ENCODE measurements at places on chromosomes 3 and 15. TPM values are rescaled to one million over a fixed set of nuclear protein-coding genes. Genes with fewer than 3 reads are reported as not detected.

The LRRC34 gene
- 0.60 TPM for total RNA-seq

The MTMR10 gene
- total RNA-seq: 49.6 TPM

The MUC20 gene
- total RNA-seq: under 0.01 TPM

The ISLR gene
- not detected for total RNA-seq

The BCL2A1 gene
- not detected for total RNA-seq

The HESX1 gene
- 0.22 TPM for total RNA-seq

The TMEM212 gene
- not detected for total RNA-seq

The ROPN1B gene
- total RNA-seq: not detected

The ZBED2 gene
- total RNA-seq: not detected

The NME9 gene
- total RNA-seq: 0.22 TPM

The TRIM59 gene
- total RNA-seq: 9.9 TPM

The CHP1 gene
- total RNA-seq: 56.0 TPM

The PPP1R14D gene
- not detected for total RNA-seq

The LINGO1 gene
- 0.22 TPM for total RNA-seq

The IQCH gene
- total RNA-seq: 0.40 TPM

DNA sequence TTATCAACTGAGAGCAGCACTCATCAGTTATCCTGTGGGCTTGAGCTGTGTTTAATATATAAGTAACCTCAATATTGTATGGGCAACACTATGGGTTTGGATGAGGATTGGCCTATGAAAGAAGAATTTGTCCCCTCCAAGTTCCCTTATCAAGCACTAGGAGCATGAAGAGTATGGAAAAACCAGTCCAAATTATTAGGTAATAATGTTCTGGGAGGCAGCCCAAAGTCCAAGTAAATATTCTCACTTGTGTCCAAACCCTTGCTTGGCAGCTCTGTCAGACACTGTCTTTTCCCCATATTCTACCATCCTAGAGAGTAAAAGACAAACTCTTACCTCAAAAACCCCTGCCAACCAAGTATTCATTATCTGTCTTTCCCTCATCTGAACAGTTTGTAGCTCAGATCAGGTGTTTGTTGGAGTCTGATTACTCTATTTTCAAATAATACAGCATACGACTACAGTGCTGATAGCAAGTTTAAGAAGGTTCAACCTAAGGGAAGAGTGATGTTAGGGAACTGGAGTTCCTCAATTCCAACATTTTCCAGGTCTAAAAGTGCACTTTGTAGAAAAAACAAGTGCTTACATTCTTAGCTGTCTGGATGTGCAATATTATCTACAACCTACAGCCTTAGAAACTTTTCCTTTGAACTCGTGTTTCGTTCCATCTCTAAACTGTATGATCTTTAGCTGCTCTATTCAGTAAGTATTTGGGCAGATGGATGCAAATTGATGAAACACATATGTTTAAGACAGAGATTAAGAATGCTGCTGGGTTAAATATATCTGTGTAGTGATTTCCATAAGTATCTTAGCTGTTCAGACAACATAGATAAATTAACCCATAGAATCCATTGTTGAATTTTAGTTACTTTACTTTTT, 89.7 kb upstream of the PHLDB2 start:
- no peak for DNase-seq

- DNase-seq: no peak
These were observed 6.6 kb downstream of the NLGN1 start for GRCh38 chr3:173404156-173404555.

DNA sequence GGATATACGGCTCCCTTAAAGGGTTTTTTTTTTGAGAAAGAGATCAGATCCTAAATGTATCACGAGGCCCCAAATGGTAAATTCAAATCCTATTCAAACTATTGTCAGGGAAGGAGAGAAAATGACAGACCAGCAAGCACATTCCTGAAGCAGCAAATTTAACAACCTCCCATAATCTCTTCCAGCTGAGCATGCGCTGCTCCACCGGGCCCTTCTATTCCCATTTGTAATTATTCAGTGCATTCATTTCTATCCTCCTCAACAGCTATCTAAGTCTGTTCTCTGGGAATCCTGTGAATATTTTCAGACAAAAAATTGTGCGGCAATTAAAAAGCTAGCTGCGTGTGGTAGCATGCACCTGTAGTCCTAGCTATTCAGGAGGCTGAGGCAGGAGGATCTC, 43.2 kb downstream of the MAGI1 start:
- DNase-seq: no peak

DNA sequence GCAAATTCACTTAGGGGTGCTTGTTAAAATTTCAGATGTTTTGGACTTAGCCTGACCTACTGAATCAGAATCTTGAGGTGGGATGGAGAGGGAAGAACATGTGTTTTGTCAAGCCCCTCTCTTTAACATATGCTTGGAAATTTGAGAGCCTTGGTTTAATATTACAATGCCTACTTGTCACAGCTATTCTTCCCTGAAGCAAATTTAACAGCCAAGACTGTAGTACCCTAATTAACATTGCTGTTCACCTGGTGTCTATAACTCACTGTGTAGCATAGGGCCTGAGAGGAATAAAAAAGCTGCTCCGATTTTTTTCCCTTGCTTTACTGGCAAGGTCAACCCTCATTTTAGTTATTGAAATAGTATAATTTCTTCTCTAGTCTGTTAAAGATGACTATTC, 880.1 kb downstream of the CADM2 start:
- DNase-seq: no peak

DNA sequence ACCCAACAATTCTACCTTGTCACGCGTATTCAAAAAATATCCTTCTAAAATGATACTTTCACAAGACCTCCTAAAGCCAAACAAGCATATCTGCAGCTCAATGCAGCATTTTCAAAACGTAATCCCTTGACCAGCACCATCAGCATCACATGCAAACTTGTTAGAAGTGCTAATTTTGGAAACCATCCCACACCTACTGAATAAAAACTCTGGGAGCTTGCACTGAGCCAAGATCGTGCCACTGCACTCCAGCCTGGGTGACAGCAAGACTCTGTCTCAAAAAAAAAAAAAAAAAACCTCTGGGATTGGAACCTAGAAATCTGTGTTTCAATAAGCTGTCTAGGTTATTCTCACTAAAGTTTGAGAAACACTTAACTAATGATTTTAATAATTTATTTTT, 223.3 kb upstream of the CCDC54 start:
- no peak for DNase-seq

DNA sequence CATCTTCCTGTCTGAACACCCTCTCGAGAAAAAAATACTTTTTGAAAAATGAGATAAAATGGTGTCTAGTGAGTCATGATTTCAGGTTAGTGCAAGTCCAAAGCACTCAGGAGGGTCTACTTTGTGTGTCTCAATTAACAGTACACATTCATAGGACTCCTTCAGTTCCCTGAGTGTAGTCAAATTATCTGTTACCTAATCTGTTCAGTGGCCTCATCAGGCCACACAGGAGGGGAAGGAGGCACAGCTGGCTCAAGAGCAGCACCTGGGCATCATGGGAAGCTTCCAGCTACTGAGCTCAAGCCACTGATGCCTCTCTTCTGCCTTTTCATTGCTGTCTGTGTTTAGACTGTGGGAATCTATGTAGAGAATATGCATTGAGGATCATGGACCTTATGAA, 341.4 kb upstream of the SGO1 start:
- DNase-seq: no peak

- no peak for DNase-seq
These were observed 7.8 kb downstream of the ATP6V1A start for GRCh38 chr3:113754494-113755159.

- no peak for DNase-seq
These were observed 329.9 kb upstream of the TPRG1 start for GRCh38 chr3:188841906-188842305.

DNA sequence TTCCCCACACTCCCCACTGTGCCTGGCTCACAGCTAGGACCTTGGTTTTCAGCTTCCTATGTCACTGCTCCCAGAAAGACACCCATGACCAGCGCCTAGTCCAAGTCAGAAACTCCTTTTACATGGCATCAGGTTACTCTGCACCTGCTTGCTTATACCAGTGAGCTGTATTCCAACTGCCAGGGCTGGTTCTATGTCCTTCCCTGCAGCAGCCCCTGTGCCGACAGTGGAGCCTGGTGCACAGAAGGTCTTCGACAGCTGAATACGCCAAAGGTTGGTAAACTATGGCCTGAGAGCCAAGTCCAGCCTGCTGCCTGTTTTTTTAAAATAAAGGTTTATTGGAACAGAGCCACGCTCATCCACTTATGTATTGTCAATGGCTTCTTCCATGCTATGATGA, 102.5 kb downstream of the IQSEC1 start:
- no peak for DNase-seq

GRCh38 chr3:140185375-140185774, 250.4 kb downstream of the CLSTN2 start:
- no peak for DNase-seq

GRCh38 chr3:27613846-27614500, 108.2 kb downstream of the EOMES start:
- no peak for DNase-seq

GRCh38 chr3:156323466-156323865, 203.1 kb downstream of the KCNAB1 start:
- peak; percentile 85 for DNase-seq

GRCh38 chr3:142624341-142625152, 28.4 kb downstream of the PLS1 start:
- no peak for DNase-seq

DNA sequence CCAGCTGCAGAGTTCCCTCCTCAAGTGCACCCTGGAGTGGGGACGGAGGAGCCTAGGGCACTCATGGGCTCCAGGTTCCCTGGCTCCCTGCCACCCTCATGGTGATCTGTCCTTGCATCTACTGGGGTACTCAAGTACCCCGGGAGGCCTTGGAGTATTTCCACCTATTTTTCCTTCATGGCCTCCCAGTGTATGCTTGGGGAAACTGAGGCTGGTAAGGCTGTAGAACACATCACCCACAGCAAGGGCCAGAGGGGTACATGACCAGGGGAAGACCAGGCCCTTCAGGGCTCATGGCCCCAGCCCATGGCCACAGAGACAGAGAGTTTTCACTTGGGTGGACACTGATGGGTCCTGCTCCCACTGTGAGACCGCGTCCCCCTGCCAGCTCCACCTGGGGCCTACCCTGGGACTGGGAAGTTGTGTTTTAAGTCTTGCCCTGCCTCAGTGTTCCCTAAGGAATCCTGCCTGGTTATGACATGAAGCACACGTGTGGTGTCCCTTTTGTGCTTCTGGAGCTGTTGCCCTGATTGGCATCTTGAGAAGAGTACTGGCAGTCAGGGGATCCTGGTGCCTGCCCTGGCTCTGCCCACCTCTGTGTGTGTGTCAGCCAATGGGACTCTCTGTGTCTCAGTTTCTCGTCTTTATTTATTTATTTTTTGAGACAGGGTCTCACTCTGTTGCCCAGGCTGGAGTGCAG, 132.8 kb downstream of the TJP1 start:
- no peak for DNase-seq

DNA sequence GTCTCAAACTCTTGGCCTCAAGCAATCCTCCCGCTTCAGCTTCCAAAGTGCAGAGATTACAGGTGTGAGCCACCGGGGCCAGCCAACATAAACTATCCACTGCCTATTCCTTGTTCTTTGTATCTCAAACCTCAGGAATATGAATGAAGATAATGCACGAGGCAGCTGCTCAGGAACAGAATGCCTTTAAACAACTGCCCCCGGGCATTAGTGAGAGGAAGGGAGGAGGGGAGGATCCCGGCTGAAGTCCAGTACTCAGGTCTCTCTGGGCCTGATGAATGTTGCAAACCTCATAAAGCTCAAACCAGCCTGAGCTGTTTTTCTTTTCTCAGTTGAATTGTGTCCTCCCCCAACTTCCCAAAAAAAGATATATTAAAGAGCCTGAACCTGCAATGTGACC, 26.9 kb upstream of the MTMR14 start:
- DNase-seq: no peak

DNA sequence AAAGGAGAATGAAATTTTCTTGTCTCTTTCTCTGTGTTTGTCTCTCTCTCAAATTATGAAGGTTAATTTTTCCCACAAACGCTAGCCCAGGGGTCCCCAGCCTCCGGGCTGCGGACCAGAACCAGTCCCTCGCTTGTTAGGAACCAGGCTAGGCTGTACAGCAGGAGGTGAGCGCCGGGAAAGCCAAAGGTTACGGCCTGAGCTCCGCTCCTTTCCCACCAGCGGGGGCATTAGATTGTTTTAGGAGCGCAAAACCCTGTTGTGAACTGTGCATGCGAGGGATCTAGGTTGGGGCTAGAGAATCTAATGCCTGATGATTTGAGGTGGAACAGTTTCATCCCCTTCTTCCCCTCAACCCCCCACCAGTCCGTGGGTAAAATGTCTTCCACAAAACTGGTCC, 74.7 kb upstream of the ZNF385D start:
- no peak for DNase-seq

DNA sequence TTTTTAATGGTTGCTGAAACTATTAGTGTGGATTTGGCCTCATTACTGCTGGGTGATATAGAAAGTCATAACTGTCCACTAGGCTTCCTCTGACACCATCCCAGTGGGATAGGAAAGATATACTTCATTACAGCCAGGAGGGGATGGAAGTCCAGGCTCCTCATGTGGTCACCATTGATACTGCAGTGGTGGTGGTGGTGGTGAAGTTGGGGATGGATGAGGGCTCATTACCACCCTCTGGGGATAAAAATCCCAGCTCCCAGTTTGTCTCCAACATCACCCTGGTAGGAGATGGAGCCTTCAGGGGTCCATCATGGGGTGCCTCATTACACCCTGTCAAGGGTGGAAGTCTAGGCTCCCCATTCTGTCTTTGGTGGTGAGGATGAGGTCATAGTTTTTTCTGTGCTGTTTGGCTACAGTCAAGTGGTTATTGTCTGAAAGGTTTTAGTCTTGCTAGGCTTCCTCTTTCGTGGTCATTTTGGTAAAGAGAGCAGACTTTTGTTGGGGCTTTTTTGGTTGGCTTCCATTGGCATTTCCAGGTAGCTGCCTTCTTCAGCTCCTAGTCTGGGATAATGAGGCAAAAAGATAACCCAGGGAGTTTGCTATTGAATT, 30.1 kb upstream of the FILIP1L start:
- no peak for DNase-seq

DNA sequence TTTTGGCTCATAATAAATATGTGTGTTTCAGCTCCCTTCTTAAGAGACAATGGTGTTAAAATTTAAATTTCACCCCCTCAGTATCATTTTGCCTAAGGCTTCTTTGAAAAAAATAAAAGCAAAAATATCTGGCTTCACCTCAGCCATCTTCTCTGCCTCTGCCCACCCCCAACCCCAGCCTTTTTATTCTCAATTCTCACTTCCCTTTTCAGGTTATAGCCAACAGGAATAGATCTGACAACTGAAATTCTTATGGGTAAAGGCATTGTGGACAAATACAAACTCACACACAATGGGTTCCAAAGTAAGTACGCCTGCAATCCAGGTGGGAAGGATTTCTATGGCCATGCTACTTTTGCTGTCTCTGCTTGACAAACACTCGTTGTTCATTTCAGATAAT, 399.0 kb upstream of the ARRDC4 start:
- DNase-seq: no peak

DNA sequence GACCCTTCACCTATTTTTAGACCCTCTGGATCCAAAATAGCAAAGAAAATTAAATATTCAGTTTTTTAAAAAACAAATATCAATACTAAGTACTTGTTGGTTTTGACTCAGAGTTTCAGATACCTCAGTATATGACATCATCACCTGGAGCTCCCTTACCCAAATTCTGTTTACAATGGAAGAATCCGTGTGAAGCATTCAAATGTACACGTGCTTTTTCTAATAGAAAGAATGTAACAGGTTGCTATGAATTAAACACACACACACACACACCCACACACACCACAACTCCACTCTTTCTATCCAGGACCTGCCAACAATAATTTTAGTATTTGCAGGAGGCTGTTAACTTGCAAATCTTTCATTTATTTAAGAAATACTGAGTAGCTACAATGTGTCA, 221.8 kb downstream of the THRB start:
- no peak for DNase-seq

GRCh38 chr3:98623572-98624280, 30.3 kb upstream of the CPOX start:
- no peak for DNase-seq

GRCh38 chr3:57158325-57158724, 6.8 kb downstream of the IL17RD start:
- DNase-seq: no peak
